NCI-H748 treated with DMSO at 0.1 percent for 48 hours (cell line): ENCODE measurements at places on chromosomes 4 and X.

DNA sequence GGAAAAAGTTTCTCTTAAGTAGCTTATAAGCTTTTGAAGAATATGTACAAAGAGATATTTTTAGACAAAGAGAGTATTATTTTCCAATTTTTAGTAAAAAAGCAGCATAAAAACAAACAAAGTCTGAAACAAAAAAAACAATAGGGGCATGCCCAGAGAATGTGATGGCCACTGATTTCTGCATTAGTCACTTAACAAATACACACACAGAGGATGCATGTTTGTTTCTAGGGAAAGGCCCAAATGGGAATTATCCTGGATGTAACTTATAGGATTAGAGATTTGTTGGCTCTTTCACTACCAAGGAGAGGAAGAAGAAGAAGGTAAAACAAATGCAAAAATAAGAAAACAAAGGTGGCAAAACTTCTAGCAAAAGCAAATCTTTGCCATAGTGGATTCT lies 95.9 kb upstream of the SCOC start:
- DNase-seq = no peak

- peak; percentile 22 for DNase-seq
Observed at GRCh38 chr4:89158884-89159503, 47.7 kb downstream of the TIGD2 start.

GRCh38 chr4:183284965-183285364 lies 35.1 kb downstream of the CLDN22 start:
- DNase-seq = no peak

DNA sequence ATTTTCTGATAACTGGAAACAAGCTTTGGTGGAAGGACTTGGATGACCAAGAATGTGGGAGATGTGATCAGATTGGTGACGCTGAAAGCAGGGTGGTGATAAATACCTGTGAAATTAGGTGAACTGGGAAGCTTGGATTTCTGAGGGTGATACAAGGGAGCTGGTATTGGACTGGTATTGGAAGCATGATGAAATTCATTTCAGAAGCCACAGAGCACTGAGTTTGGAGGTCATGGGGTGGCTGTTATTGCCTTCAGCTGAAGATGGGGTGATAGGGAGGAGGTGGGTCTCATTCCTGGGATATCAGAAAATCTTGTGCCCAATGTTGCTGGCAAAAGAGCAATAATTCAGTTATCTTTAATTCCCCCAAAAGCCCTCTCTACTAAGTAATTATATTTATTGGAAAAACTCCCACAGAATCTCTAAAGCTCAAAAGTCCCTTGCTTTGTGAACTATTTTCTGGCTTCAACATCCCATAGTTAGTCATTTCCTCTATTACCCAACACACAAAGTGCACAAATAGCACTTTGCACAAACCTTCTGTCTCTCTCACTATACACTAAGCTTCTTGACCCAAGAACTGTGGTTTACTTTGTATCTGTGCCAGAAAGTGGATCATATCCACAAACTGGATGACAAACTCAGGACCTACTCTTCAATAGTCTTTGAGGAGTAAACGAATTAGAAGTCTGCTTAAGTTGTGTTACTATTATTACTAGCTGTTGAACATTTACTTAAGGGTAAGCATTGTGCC lies 23.1 kb upstream of the CAMK2D start:
- DNase-seq = no peak

- no peak for DNase-seq
Observed at GRCh38 chrX:97756879-97757278, 873.2 kb downstream of the RPA4 start.

GRCh38 chr4:26334366-26334765 lies 13.6 kb downstream of the RBPJ start:
- DNase-seq = no peak

DNA sequence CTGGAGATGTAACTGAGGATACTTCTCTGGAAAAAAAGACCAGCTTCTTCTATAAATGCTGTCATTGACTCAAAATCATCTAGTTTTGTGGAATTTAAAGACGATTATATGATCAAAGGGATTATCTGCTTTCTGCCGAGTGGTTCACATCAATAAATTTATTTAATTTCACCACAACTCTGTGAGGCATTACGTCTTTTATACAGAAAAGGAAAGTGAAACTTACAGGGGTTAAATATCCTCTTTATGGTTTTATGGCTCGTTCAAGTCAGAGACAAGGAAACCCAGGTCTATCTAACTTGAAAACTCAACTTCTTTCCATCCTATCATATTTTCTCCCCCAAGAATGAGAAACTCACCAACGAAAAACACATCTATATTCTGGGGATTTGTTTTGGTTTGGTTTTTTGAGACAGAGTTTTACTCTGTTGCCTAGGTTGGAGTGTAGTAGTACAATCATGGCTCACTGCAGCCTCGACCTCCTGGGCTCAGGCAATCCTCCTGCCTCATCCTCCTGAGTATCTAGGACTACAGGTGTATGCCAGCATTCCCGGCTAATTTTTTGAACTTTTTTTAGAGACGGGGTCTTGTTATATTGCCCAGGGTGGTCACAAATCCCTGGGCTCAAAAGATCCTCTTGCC lies 377.9 kb upstream of the EMCN start:
- no peak for DNase-seq

GRCh38 chrX:115268421-115268820 lies 21.1 kb upstream of the LUZP4 start:
- no peak for DNase-seq

DNA sequence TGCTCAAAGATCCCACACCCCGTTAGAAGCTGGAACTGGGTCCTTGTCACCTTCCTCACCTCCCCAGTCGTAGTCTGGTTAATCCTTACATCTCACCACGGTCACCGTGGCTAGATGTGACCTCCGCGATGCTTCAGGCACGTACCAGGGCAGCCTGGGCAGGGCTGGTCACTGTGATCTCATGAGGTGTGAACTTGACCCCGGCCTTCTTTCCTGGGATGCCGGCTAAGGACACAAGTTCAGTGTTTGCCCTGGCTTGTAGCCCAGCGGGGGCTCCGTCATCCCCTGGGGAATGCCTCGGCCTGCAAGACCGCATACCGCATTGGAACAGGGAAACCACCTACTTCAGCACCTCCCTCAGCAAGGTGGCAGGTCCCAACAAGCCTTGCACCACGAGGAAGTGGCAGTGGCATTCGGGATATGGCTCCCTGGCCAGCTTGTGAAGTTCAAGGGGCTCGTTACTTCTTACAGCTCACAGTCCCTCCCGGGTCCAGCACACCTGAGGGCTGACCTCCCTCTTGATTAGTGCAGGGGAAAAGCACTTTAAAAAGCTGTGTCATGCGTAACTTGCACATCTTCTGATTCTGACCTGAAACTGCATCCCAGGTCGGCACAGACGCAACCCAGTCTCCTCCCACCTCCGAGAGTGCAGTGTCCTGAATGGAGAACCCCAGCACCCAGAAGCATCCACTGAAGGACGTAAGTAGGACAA lies 25.9 kb downstream of the NOP14 start:
- no peak for DNase-seq

GRCh38 chr4:38987491-38987890 lies 44.7 kb downstream of the TMEM156 start:
- no peak for DNase-seq

- DNase-seq = no peak
Observed at GRCh38 chr4:78324625-78325024, 226.9 kb upstream of the ANXA3 start.

- DNase-seq = no peak
Observed at GRCh38 chr4:149738156-149738555, 77.5 kb downstream of the IQCM start.

- DNase-seq = no peak
Observed at GRCh38 chrX:118325453-118325852, 20.5 kb upstream of the WDR44 start.

DNA sequence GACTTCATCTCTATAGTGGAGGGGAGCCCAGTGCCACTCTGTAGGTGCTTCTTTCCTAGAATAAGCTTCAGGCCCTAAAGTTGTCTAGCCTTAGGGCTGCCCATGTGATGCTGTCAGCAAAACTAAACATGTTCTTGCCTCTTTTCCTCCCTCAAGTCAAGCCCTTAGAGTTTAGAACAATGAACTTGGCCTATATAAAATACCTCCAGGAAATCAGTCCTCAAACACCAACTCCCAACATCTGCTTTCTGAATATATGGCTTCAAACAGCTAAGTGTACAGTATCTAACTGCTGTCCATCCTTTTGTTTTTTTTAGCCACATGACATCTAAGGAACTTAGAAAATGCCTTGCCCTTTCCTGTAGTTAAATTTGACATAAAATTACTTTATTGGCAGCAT lies 91.0 kb downstream of the MAMLD1 start:
- no peak for DNase-seq

GRCh38 chr4:54318904-54319303 lies 89.8 kb downstream of the PDGFRA start:
- DNase-seq = no peak

DNA sequence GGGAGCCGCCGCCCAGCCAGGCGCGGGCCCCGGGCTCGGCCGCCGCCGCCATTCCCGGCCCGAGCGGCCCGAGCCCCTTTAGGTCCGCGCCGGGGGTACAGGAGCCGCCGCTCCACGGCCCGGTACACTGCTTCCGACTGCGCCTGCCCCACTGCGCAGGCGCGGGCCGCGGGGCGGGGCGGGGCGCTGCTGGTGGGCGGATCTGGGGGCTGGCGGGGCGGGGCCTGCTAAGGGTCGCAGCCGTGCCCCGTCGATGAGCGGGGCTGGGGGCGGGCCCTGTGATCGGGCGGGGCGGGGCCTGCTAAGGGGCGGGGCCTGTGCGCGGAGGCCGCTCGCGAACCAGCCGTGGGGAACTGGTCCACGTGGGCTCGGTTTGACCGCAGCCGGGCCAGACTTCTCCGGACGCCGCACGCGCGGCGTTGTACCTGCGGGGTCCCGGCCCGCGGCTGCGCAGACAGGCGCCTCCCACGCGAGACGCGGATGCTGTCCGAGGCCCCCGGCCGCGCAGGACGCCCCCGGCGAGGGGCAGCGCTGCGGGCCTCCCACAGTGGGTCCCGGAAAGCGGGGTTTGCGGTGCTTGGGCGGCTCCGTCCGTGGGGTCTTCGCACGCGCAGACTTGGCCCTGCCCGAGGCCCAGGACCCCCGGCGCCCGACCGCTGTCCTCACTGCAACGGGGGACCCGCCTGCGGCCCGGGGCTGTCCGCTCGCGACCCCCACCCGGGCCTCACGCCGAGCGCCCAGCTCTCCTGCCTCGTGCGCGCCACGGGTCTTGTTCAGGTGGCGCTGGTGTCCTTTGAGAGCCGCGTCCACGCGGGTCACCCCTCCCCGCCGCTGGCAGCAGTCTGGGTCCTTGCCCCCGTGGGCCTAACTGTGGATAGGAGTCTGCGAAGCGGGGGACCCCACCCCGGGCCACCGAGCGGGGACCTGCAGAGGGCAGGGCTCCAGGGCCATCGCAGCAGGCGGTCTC lies at the start of gene DGKQ:
Gene DGKQ, minus strand, starts transcription at position 139 of the 967 bp plus-strand sequence. Its CDS starts 87 bp downstream, at position 52.
- DNase-seq = no peak

DNA sequence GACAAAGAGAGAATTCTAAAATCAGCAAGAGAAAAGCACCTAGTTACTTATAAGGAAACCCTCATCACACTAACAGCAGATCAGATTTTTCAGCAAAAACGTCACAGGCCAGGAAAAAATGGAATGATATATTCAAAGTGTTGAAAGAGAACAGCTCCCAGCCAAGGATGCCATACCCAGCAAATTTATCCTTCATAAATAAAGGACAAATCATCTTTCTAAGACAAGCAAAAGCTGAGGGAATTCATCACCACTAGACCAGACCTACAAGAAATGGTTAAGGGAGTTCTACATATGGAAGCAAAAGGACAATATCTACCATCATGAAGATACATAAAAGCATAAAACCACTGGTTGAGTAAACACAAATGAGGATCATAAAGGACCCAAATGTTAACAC lies 53.6 kb downstream of the MANBA start:
- no peak for DNase-seq

GRCh38 chrX:154981116-154981411 lies 41.5 kb downstream of the F8 start:
- DNase-seq = no peak

DNA sequence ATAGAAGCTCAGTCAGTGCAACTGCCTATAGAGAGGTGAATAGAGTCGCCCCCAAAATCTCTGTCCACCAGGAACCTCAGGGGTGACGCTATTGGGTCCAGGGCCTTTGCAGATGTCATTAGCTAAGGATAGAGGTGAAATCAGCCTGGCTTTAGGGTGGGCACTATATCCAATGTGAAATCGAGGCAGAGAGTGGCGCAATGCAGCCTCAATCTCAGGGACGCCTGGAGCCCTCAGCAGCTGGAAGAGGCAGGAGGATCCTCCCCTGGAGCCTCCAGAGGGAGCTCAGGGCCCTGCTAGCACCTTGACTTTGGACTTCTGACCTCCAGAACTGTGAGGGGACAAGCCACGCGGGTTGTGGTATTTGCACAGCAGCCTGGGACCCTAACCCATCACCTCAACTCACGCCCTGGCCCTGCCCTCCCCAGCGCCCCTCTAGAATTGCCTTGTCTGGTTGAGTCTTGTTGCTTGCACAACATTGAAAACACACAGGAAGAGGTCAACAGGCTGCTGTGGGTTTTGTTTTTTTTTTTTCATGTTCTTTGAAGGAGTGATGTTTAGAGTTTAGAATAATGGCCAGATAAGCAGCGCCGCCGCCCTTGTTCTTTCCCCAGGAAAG lies 89.4 kb upstream of the PSAPL1 start:
- no peak for DNase-seq

GRCh38 chr4:79869597-79870237 lies 203.3 kb downstream of the ANTXR2 start:
- DNase-seq = no peak

GRCh38 chr4:100736641-100737451 lies 219.0 kb upstream of the EMCN start:
- DNase-seq = no peak

DNA sequence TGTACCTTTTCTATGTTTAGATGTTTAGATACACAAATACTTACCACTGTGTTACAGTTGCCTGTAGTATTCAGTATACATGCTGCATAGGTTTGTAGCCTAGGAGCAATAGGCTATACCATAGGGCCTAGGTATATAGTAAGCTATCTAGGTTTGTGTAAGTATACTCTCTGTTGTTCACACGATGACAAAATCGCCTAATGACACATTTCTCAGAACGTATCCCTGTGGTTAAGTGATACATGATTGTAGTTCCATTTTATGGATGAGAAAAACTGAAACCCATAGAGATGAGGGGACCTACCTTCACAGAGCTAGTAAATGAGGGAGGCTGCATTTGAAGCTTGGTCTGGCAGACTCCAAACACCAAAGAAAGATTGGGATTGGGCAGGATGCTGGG lies 79.4 kb upstream of the EFNB1 start:
- no peak for DNase-seq

- DNase-seq = no peak
Observed at GRCh38 chrX:66675541-66675940, 36.7 kb upstream of the EDA2R start.

DNA sequence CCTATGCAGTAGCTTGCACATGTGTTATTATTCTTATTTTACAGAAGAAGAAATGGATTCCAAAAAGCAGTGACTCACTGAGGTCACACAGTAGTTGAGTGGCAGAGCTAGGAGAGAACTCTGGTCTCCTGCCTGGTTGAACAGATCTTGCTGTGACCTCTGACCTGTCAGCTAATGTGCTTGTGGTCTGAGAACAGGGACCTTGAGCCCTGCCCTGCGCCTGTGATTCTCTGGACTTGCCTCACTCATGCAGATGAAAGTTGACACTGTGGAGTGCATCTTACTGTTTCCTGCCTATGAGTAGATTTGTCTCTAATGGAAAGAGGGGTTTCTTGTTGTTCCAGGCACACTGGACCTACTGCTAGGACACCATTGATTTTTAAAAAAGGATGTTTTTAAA lies 32.3 kb downstream of the ETNPPL start:
- no peak for DNase-seq

GRCh38 chr4:54254116-54254914 lies 25.2 kb downstream of the PDGFRA start:
- DNase-seq = no peak

GRCh38 chr4:89836897-89837384 lies at the start of gene SNCA:
SNCA (minus strand) TSS chr4:89837161; CDS start chr4:89835667, 1,494 bp downstream.
- DNase-seq = peak; percentile 22

- no peak for DNase-seq
Observed at GRCh38 chr4:13294961-13295605, 189.1 kb downstream of the RAB28 start.
